ENCODE measurements at places on chromosomes 16 and 17. TPM values are rescaled to one million over a fixed set of nuclear protein-coding genes. Genes with fewer than 3 reads are reported as not detected.

- DNase-seq, result no peak
Observed at GRCh38 chr17:44663095-44663494, 6.8 kb downstream of the MEIOC start.

- no peak for DNase-seq
Observed at GRCh38 chr17:79148584-79148983, 74.0 kb downstream of the ENGASE start.

- no peak for DNase-seq
Observed at GRCh38 chr16:24967074-24967473, 48.1 kb downstream of the ARHGAP17 start.

DNA sequence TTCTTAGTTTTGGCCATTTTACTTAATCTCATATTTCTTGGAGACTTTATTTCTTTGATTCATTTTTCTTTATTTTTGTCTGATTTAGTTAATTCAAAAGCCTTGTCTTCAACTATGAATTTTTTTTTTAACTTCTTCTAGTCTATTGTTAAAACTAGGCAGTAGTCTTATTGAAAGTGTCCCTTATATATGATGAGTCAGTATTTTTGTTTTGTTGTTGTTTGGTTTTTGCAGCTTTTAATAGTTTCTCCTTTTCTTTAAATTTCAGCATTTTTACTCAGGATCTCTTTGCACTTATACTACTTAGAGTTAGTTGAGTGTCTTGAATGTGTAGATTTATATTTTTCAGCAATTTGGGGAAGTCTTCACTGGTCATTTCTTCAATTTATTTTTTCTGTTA, 758.5 kb upstream of the CDH8 start:
- DNase-seq, result no peak

- DNase-seq, result no peak
Observed at GRCh38 chr17:12537436-12537835, 128.3 kb upstream of the MYOCD start.

- DNase-seq, result no peak
Observed at GRCh38 chr16:86228713-86229112, 281.6 kb upstream of the FOXF1 start.

Gene CTCF
- polyA plus RNA-seq, result 68.3 TPM
